Right atrium auricular region (tissue), 2 donors: ENCODE measurements at places on chromosomes 4 and X.

DNA sequence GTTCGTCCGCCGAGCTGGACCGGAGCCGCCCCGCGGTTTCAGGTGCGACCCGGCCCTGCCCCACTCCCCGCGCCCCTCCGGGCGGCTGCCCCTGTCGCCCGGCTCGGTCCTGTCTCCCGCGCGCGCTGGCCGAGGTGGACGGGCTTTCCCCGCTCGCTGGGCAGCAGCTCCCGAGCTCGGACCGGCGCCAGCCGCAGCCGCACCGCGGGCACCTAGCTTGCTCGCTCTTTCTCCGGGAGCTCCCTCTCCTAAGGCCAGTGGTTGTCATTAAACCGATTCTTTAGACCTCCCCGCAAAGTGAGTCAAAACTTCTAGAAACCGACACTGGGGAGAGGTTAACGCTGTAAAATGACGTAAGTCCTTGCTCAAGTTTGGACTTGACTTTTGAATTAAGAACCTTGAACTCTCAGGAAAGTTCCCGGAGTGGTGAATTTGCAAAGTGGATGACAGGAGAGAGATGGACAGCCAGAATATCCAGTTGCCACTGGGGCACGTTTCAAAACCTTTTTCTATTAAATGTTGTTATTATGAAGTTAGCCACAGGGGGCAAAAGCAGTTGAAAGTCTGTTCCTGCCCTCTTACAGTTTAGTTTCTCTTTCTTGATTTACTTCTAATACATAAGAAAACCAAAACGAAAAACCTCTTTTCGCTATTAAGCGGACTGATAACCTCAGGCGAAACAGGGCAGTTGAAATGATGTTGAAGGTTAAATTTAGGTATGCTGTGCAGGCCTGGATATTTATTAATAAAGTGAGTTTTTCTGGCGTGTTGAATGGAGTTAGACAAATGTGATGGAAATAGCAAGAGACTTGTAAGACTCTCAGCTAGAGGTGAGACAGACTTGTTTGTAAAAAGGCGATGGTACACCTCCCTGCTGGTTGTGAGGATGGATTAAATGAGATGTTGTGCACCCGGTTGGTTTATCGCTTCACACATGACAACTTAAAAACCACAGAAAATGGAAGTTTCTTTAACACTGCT is 847 bp downstream of the PI4K2B start:
- DNase-seq = peak; percentile 60

- no peak for DNase-seq
Measured at GRCh38 chr4:10974371-10974770, 289.8 kb upstream of the CLNK start.

DNA sequence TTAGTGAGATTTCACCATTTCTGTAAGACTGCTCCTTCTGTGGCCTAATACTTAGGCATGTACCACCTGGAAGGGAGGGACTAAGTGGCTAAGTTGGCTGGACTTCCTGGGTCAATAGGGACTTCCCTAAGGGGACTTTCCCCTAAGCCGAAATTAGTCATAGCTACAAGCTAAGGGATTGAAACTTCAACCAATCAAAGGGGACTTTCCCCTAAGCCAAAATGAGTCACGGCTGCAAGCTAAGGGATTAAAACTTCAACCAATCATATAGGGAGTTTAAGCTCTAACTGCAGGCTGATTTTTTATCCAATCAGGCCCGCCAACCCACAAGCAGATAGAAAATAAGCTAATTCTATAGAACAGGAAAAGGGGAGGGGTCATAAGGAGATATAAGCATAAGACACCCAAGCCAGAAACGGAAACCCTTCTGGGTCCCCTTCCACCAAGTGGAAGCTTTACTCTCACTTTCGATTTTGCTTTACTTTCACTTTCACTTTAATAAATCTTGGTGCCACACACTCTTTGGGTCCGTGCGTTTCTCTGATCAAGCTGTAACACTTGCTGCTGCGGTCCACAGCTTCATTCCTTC is 382.8 kb downstream of the KLHL4 start:
- DNase-seq = no peak

DNA sequence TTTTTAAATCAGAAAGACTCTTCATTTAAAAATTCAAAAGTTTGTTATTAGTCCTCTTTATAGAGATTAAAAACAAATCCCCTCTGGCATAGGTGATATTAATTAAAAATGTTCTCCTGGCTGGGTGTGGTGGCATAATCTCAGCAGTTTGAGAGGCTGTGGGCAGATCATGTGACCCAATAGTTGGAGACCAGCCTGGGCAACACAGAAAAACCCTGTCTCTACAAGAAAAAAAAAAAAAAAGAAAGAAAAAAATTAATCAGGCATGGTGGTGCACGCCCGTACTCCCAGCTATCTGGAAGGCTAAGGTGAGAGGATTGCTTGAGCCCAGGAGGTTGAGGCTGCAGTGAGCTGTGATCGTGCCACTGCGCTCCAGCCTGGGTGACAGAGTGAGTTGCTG is 38.9 kb downstream of the RASGEF1B start:
- DNase-seq = no peak

DNA sequence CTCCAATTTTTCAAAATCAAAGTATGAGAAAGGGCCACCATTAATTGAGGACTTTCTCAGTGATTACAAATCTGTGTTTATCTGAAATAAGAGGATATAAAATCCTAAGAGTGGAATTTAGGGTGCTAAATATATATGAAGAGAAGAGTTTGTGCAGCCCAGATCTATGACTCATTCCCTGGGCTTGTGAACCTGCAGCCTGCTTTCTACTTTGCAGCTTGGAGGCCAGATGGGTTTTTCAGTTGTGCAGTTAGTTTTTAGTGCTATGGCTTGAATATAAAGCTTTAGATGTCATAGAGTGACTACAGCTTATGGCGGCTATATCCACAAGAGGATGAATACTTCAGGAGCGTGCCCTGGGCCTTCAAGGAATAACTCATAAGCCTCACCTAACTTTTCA is 1391.1 kb downstream of the FSTL5 start:
- no peak for DNase-seq

DNA sequence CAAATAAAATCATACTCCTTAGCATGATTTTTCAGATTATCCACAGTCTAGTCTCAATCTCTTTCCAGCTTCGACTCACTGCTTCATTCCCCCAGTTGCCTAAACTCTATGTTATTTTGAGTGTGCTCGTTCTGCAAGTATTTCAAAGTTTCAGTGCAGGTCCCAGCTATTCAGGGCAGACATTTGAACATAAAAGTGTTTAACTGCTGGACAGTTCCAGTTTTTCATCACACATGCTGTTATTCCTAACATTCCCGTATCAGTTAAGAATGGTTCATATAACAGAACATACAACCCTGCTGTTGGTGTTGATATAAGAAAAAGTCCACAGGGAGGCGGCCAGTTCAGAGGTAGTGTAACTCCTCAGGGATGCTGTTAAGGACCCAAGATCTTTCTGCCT is 113.3 kb downstream of the SLIT2 start:
- no peak for DNase-seq

GRCh38 chrX:24561121-24561520 is 86.0 kb downstream of the PCYT1B start:
- DNase-seq = no peak

DNA sequence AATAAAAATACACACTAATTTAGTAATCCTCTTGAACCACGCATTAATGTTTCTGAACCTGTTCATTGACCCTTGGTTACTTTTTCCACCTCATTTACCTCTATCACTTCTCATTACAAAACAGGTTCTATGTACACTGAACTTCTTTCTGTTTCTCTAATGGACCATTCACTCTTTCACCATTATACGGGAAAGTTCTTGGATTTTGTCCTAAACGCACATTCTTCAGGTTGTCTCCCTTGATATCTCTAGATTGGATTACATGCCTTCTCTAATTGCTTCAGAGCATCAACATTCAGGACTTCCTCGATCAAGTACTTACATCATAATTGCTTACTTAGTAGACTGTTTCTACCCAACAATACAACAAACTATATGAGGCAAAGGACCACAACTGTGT is 359.4 kb upstream of the FSTL5 start:
- DNase-seq = no peak

- DNase-seq = no peak
Measured at GRCh38 chrX:38657562-38657961, 96.2 kb downstream of the TSPAN7 start.

DNA sequence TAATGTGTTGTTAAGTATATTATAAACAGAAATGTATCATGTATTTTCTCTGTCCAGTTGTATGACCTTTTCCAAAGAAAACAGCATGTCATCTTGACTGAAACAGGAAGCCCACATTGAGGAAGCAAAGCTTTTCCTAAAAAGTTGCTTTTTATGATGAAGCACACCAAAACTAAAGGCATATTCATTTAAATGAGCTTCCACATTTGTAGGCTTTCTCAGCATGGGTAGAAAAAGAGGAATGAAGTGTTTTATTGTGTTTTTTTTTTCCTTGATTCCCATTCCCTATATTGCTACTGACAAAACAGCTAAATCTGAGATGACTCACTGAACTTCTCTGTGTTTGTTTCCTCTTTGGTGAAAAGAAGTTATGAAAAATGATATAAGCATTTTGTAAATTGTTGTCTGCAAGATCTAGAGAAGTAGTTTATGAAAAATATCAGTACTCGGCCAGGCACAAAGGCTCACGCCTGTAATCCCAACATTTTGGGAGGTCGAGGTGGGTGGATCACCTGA is 32.5 kb upstream of the FRAS1 start:
- no peak for DNase-seq

DNA sequence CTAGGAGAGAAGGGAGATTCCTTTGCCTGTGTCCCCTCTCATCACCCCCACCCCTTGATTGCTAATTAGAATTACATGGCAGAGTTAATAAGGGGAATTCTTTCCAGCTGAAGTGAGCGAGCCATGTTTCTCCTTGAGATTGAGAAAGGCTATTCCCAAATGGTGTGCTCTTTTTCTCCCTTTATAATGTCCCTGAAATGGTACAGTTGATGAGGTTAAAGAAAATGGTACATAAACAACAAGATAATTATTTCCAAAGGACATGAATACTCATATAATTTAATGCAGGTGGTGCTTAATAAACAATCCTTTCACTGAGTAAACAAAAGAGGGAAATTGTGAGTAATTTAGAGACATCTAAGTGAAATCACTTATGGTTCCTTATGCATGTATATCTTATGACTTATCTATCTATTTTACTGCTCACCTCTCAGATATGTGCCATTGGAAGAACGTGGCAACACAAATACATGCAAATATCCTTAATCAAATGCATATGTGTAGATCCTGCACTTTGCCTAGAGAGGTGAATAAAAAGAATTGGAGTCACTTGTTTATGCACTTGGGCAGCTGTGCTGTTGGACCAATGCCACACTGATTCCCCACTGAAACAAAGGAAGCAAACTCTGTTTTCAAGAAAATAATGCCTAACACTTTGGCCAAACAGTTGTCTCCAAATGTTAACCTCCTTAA is 106.6 kb upstream of the WDR44 start:
- DNase-seq = no peak

GRCh38 chr4:173237152-173237551 is 68.5 kb downstream of the GALNT7 start:
- no peak for DNase-seq

- no peak for DNase-seq
Measured at GRCh38 chr4:160319221-160319867, 1216.5 kb downstream of the RAPGEF2 start.

- DNase-seq = no peak
Measured at GRCh38 chrX:19886883-19887531, 393 bp downstream of the SH3KBP1 start.

- DNase-seq = no peak
Measured at GRCh38 chrX:135089126-135089525, 31.2 kb downstream of the ETDB start.

GRCh38 chrX:67207912-67208311 is 335.9 kb upstream of the AR start:
- no peak for DNase-seq

DNA sequence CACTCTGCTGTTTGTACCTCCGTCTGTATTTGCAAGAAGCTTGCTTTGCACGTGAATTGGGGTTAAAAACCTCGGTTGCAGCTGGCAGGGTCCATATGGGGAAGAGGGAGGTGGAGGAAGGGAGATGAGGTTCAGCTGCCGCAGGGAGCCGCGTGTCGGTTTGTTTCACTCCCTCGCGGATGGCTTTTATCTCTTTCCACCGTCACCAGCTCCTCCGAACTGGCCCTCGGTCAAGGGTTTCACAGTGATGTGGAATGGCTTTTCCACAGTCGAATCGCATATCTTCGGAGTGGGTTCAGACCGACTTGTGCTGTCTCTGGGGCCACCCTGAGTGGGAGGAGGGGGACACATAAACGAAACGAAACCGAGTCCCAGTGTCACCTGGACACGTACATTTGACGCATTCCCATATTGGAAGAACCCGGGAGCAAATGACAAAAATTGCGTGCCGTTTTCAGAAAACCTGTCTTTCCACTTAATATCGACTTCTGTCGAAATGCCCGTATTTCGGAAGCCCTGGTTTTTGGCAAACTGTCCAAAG is 929 bp downstream of the ZBTB33 start:
- no peak for DNase-seq

DNA sequence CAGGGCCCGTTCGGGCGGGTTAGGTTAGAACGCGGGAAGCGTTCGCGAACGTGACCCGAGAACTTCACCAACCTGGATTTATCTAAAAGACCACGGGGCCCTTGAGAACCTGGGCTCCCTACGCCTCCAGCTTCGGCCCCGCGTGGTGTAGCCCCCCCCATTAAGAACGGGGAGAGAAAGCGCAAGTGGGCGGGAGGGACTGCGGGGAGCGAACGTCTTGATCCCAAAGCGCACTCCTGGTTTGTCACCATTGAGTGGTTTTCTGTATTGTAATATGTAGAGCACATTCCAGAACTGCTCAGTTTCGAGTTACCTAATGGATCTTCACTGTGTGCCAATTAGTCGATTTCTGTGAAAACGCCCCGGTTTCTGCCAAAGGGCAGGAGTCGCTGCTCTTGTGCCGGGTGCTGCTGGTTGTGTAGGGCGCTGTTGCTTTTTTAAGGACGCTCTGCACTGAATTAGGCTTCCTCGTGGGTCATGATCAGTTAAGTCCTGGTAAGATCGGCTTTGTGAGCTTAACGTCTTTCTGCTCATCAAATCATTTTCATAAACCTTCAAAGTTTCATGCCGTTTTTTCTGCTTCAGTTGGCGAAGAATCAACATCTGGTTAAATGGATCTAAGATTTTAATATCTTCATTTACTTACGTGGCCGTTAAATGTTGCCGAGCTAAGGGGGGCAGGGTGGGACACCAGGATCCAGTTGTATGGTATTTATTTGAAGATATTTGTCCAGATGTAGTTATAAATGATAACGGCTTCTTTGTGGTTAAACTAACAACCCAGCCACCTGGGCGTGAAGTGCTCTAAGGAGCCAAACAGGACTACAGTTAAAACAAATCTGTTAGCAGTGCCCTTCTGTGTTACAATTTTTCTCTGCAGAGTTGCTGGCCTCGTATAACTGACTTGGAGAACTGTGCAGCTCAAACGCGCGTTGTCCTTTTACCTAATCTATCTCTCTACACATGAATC is 809 bp downstream of the MND1 start:
- DNase-seq = peak; percentile 63

DNA sequence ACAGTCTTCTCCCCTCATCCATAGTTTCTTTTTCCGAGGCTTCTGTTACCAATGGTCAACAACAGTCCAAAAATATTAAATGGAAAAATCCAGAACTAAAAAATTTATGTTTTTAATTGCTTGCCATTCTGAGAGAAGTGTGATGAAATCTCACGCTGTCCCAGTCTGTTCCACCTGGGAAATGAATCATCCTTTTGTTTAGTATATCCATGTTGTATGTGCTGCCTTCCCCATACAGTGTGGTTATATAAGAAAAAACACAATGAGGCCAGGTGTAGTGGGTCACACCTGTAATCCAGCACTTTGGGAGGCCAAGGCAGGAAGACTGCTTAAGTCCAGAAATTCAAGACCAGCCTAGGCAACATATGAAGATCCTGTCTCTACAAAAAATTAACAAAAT is 161.6 kb downstream of the CHIC2 start:
- DNase-seq = no peak

GRCh38 chr4:38591617-38592337 is 72.2 kb upstream of the KLF3 start:
- DNase-seq = no peak

GRCh38 chr4:156710365-156711192 is 261.0 kb downstream of the PDGFC start:
- no peak for DNase-seq
